ENCODE measurements at places on chromosomes 12 and 14.

GRCh38 chr12:4147031-4147481 lies 126.5 kb upstream of the CCND2 start:
- DNase-seq: no peak

DNA sequence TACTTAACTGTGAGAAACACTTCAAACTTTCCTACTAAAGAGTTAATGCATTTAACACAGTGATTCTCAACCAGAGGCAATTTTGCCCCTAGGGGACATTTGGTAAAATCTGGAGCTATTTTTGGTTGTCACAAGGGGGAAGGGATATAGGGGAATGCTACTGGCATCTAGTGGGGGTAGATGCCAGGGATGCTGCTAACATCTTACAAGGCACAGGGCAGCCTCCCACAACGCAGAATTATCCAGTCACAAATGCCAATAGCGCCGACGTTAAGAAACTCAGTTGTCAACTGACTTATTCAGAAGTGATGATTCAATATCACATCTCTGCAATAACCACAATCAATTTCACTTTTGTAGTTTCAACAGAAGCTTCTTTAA lies 2.0 kb downstream of the EEA1 start:
- DNase-seq: no peak

DNA sequence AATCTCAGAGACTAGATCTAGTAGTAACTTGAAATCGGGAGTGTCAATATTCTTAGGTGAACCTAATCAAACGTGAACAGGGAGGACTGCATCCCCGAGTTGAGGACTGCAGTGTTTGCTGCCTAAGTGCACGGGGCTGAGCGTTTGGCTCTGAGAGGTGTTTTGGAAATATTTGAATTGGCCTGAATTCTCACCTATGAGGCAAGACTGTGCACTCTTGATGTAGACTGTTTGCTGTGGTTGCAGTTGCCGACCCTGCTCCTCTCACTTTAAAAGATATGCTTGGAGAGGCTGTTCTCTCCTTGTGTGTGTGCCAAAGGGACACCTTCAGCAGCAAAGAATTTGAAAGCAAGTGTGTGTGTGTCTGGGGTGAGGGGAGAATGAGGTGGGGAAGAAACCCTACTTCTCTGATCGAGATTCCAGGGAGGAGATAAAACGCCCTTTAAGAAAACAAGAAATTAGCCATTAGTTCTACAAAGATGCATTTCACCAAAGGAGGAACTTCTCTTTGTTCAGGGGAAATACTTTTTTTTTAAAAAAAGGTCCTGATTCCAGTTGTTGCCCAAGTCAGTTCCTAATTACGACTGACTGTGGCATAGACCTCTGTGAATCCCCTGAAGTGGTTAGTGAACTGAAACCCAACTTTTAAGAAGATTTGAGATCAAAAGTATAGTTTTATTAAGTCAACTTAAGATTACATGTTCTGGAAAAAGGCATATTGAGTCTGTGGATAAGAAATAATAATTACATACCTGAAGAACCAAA lies 106.6 kb downstream of the DYRK2 start:
- DNase-seq: no peak

DNA sequence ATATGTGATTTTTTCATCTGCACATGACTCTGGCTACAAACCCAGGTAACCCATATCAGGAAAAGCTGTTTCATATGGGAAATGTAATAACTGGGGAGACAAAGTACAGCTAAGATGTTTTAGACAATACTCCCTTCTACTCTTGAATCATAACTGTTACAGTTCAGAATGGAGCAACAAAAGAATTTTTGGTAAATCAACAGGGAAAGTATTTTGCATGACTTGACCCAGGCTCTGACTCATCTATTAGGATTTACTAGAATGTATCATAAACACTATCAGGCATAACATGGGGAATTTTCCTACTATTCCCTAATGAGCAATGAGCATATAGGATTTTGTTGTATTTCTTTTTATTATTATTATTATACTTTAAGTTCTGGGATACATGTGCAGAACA lies 553.0 kb downstream of the SLC16A7 start:
- DNase-seq: no peak

DNA sequence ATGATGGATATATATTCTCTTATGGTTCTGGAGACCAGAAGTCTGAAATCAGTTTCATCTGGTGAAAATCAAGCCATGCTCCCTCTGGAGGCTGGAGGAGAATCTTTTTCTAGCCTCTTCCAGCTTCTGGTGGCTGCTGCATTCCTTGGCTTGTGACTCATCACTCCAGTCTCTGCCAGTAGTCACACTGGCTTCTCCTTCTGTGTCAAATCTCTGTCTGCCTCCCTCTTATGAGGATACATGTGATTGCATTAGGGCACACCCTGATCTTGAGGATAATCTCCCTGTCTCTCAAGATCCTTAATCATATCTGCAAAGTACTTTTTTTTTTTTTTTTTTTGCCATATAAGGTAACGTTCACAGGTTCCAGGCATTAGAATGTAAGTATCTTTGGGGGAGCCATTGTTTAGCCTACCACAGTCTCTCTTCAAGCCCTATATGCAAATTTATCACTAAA lies 17.7 kb downstream of the DNAL1 start:
- DNase-seq: peak; percentile 81

- DNase-seq: no peak
Measured at GRCh38 chr12:78746001-78746400, 118.6 kb upstream of the SYT1 start.

DNA sequence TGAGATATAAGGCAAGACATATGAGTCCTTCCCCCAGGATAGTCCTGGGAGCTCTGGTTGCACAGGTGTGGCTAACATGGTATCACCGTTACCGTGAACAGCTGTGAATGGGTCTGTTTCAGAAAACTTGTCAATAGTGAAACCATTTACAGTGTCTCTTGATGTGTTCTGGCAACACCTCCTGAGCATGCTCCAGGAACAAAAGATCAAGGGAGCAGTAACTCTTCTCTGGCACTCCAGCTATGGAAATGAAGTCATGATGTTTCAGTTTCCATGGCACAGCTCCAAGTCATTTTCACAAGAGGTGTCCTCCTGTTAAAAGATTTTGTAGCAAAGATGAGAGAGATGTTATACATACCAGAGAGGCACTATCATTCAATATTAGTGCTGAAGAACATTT lies 253.7 kb downstream of the SNAPC1 start:
- DNase-seq: peak; percentile 8

DNA sequence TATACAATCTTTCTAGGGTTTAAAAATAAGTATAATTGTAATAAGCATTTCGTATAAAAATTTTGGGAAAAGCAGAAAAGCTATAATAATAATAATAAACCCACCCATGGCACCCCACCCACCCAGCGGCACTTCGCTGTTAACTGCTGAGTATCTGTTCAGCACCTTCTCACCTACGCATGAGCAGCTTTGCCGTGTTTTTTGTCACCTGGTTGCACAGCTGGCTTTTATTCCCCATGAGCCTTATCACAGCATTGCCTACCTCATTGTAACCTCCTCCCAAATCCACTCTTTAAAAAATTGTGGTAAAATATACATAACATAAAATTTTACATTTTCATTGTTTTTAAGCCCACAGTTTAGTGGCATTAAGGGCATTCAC lies 34.7 kb downstream of the CYP46A1 start:
- no peak for DNase-seq

GRCh38 chr14:64692986-64693809 lies 11.0 kb upstream of the PLEKHG3 start:
- DNase-seq: no peak

DNA sequence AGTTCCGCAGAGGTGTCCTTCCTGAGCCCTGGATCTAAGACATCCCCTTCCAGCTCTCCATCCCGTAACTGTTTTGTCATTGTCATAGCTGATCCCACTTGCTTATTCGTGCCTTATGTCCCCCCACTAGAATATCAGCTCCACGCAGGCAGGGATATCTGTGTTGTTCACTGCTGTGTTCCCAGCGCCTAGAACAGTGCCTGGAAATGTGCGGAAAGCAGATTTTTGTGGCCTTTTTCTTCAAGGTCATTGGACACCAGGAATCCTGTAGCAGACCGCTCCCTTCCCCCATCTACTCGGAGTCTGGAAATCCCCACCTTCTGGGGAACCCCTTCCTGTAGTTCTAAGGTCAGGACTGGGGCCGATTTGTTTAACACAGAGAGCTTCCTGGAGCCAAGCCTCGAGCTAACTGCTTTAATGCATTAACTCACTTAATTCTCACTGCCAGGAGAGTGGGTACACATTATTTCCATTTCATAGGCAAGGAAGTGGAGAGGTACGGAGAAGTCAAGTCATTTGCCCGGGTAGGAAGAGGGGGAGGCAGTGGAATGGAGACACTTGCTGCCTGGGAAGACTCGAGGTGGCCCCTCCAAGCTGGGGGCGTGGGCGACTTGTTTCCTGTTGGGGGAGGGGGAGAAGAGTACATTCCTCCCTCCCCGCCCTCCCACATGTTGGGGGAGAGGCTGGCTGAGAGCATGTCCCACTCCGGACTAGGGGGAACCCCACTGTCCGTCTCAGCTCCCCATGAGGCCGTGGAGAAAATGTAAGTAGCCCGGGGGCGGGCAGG lies 1.2 kb upstream of the SH2B3 start:
- no peak for DNase-seq

- peak; percentile 71 for DNase-seq
Measured at GRCh38 chr12:88247241-88247643, 105.1 kb downstream of the TMTC3 start.

DNA sequence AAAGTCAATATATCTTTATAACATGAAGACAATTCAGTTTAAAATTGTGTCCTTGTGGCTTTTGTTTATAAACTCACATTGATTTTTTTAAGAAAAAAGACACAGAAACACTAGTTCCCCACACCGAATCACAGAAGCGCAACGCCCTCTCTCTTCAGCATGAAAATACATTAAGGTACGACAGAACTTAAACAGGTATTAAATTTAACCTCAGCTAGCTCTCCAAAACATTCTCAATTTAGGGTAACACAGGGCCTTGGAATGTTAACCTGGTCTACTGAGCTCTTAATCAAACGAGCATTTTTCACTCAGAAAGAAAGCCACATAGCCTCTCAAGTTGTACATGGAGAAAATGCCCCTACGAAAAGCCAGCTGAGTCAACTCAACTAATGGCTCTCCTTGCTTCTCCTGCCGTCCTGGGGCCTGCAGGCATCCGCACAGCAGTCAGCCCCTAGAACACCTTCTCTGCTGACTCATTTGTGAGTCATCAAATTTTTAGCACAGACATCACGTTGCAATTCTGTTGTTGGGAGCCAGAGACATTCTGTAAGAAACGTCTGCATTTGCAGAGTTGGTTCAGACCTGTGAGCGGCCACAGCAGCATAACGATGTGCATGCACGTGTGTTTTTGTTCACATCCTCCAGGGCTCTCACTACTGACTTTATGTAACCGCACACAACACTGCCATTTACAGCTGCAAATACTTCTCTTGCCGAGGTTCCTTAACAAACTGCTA lies 141.6 kb downstream of the ITPR2 start:
- DNase-seq: peak; percentile 66

DNA sequence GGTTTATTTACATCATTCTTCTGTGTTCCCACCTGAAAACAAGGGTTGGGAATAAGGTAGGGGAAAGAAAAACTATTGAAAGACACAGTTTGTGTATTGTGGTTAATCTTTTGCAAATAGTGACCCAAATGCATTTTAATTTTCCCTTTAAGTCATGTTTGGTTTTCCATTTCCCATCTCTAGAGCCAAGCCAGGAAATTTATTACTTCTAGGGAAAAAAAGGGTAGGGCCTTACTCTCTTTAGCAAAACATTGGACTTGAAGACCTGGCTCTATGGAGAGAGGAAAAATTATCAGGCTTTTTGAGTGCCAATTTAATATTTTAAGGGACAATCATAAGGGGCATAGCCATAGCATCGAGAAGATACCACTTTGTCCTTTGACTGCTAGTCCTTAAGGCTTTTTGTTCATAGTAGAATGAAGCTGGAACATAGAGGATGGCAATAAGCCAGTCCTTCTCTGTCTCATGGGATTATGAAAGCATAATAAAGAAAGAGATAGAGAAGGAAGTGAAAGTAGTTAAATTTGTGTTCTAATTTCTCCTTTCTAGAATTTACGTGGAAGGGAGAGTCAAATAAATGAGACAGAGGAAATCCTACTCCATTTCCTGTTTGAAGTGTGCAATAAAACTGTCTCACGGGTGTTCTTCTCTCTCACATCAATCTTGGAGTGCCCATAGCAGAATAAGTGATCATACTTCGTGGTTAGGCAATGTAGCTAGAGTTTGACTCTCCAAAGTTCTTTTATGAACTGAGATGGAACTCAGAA lies 50.9 kb upstream of the PPFIA2 start:
- no peak for DNase-seq

GRCh38 chr12:57611108-57611826 lies at the start of gene ARHGEF25:
ARHGEF25 (plus strand) TSS chr12:57611435; CDS start chr12:57611895, 460 bp downstream.
- DNase-seq: peak; percentile 50

DNA sequence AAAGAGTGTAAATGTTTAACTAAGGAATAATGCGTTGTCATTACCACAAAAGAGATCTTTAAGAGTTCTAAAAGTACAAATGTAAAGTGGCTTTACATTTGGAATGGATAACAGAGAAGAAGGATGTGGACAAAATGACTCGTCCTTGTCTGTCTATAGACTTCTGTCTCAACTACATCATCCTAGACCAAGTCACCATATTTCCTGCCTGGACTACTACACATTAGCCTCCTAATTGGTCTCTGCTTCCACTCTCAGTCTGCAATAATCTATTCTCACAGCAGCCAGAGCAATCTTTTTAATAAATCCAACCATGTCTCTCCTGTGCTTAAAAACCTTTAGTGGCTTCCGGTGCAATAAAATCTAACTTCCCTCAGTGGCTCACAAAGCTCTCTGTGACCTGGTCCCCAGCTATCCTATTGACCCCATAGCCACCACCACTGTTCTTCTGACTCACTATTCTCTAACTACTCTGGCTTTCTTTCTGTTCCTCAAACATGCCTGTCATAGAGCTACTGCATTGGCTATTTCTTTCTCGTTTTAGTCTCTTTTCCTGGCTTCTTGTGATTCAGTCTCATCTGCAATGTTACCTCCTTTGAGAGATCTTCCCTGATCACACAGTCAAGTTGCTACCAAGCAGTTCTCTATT lies 91.1 kb downstream of the MYF5 start:
- DNase-seq: no peak

- no peak for DNase-seq
Measured at GRCh38 chr12:1574865-1575259, 19.5 kb downstream of the FBXL14 start.

DNA sequence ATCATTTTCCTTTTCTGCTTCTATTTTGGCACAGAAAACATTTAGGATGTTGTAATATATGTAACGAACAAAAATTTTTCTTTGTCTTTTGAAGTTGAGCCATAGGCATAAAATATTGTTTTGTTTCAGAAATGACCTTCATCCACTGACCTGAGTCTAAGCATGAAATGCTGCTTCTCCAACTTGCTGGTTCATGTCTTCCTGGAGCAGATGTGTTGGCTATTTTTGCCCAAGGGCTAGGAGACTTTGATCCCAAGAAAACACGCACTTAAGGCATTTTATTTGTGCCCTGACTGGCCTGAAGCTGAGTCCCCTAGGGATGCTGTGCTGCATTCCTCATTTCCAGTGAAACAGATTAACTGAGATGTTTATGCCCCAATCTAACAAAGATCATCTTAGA lies 27.2 kb upstream of the ALG10B start:
- DNase-seq: no peak

DNA sequence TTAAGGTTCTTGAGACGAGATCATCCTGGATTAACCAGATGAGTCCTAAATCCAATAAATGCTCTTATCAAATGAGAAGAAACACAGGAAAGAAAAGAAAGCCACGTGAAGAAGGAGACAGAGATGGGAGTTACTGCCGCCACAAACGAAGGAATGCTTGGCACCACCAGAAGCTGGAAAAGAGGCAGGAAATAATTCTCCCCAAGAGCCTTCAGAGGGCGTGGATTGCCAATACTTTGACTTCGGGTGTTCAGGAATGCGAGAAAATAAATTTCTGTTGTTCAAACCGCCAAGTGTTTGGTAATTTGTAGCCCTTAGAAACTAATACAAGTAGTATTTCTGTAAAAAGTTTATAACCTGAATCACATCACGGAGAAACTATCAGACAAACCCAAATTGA lies 31.3 kb downstream of the ABCD2 start:
- no peak for DNase-seq

Measured in LoVo (cell line).